ENCODE measurements at places on chromosomes 2 and 18.

GRCh38 chr18:7333025-7333562, 102.2 kb downstream of the LRRC30 start:
- no peak for DNase-seq

GRCh38 chr2:85503168-85503850, 35.7 kb upstream of the MAT2A start:
- DNase-seq, result no peak

GRCh38 chr2:119856469-119856901, 96.8 kb downstream of the PTPN4 start:
- DNase-seq, result no peak

DNA sequence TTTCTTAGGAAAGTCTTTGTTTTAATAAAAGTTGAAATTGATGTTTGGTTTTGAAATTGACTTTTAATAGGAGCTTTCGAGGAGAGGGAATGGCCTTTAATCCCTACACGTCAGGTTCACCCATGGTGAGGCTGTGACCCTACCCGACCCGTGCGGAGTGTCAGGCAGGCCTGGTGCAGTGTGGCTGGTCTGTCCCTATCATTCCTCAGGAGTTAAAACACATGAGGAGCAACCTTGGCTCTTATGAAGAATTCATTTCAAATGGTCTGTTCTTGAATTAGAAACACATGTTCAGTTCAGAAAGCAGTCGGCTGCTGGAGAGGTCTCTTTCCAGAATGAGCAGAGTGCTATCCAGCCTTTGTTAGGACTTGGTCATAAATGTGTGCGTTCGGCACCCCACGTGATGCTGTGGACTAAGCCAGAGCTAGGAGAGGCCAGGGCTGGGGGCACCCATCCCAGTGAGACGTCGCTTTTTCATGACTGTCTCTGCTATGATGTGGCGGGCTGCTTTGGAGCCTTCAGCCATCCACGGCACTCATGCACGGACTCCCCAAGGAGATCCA, 54.7 kb downstream of the EMILIN2 start:
- no peak for DNase-seq

- no peak for DNase-seq
These were observed 7.2 kb upstream of the PROC start for GRCh38 chr2:127410871-127411652.

DNA sequence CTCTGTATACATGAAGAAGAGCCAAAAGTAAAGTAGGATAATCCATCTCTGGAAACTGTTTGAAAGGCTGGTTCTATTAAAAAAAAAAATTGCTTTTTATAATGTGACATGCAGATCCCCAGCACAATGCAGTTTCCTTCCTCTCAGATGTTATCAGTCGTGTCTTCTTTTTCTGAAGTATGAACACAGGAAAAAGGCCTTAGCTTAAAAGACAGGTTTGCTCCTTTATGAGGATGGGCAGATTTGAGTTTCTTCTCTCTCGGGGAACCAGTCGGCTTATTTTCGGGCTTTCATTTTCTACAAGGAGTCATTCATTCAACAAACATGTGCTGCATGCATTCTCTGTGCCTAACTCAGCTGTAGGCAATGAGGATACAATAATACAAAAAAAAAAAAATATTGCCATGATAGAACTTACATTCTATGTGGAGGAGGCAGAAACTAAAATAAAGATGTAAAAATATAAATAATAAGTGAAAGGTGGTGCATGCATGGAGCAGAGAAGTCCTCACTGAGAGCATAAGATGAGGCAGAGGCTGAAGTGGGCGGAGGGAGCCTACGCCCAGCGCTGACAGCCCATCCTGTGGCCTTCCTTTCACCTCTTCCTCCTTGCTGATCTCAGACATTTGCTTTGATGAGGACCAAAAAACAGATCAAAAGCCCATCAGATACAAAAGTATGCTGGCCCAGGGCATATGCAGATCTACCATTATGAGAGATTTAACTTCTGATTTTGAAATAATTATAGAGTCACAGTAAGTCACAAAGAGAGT, at the start of gene CD226:
Gene CD226, minus strand, starts transcription at position 513 of the 773 bp plus-strand sequence. Its CDS starts 467 bp downstream, at position 46.
- no peak for DNase-seq

DNA sequence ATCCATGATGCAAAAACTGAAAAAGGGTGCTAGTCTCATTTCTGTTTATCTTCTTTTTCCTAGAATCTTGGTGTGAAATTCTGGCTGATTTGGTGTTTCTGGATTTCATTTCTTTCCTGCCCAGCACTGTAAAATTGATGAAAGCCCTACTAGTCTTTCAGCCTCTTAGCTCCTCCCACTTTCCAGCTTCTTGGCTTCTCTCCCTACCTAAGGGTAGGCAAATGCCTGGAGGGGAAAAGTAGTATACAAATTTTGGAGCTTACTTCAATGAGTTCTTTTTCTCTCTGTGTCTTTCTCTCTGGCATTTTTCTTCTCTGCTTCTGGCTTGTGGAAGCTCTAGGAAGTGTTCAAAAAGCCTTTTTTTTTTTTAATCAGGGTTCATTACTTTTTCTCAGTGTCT, 160.5 kb downstream of the XIRP2 start:
- no peak for DNase-seq

DNA sequence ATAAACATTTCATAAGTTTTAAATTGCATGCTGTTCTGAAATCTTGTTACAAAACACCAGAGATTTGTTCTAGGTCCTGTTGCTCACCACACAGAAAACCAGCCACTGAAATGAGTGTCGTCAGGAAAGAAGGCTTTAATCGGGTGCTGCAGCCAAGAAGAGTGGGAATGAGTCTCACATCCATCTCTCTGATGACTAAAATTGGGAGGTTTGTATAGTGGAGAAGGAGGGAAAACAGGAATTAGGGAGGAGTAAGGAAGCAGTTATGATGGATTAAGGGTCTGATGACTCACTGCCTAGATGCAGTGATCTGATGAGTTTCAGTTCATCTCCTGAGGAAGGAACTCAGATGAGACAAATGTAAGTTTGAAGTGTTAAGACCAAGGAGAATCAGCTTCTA, 42.1 kb upstream of the GPR39 start:
- no peak for DNase-seq

DNA sequence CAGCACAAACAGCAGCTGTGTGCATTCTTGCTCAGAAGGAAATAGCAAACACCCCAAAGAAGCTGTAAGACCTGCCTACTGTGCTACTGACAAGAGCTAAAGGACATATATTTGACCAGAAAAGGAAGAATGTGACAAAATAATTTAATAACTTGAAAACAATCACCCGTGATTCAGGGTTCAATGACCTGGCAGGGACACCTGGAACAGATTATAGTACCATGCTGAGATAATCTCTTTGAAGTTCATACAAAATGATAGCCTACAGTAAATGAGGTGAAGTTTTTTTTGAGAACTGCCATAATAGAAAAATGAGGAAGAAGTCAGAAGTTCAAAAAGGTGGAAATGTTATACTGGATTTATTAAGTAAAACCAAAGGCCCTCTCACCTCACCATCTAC, 324.8 kb upstream of the GULP1 start:
- DNase-seq, result no peak

- no peak for DNase-seq
These were observed 19.7 kb upstream of the GATA6 start for GRCh38 chr18:22149710-22150109.

DNA sequence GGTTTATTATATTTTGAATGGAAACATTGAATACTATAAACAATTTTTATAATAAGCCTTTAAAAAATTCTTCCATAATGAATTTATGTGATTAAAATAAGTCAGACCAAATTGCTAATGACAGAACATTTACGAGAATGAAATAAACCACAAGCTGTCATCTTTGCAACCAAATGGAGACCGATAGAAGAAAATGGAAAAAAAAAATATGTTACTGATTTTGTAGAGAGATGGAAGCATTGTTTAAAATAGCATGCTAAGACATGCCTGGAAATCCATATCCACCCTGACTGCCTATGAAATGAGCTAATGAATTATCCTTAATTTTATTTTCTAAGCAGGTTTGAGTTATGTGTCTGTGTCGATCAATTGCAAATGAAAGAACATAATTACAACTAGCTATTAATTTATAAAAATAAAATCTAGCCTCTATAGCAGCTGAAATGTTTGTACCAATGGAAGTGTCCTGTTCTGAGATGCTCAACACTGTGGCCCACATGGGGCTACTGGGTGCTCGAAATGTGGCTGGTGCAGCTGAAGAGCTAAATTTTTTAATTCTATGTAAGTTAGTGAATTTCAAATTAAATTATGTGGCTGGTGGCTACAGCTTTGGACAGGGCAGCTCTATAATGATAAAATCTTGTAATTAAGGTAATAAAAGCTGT, 832.8 kb downstream of the RNF144A start:
- DNase-seq, result no peak

DNA sequence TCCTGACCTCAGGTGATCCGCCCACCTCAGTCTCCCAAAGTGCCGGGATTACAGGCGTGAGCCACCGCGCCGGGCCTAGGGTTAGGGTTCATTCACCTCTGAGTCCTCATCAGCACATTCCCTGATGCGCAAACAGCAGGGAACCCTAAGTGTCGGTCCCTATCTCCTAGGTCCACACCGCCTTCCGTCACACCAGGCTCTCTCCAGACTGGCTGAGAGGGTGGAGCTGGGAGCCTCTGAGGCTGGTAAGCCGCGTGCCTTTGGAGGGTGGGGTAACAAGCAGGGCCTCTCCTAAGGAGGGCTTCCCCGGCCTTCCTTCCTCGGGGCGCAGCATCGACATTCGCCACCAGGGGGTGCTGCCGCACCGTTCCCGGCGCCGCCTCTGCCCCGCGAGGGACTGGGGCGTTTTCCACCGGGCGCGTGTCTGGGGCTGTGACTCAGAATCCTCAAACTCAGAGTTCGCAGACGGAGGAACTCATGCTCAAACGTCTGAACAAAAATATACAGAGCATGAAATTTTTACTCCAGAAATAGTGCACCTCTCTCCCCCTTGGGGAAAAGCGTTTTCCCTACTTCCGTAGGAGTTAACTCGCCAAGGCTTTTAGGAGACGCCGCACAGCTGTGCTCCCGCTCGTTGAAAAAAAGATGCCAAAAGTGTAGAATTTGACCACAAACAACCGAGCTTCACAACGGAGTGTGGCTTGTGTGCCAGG, 63.9 kb upstream of the ASAP2 start:
- DNase-seq, result peak; percentile 90

DNA sequence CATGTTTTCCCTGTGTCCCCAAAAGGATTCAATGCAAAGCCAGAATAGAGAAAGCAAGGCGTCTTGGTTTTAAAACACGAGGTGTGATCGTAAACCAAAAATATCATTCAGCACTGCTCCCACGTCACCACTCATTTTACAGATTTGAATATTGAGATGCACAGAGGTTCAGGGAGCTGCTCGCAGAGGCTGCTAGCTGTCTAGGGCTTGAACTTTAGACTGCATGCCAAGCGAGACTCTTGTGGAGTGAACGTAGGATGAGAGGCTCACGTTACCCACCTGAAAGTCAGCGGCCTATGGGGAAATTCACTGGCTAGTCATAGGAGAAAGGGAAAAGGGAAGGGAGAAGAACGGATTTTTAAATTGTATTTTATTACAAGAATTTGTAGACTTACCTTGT, 130.1 kb downstream of the MBP start:
- no peak for DNase-seq

GRCh38 chr2:109402180-109402579, 211.6 kb downstream of the SEPTIN10 start:
- no peak for DNase-seq

- DNase-seq, result no peak
These were observed 279.0 kb downstream of the SRBD1 start for GRCh38 chr2:45332094-45332493.

DNA sequence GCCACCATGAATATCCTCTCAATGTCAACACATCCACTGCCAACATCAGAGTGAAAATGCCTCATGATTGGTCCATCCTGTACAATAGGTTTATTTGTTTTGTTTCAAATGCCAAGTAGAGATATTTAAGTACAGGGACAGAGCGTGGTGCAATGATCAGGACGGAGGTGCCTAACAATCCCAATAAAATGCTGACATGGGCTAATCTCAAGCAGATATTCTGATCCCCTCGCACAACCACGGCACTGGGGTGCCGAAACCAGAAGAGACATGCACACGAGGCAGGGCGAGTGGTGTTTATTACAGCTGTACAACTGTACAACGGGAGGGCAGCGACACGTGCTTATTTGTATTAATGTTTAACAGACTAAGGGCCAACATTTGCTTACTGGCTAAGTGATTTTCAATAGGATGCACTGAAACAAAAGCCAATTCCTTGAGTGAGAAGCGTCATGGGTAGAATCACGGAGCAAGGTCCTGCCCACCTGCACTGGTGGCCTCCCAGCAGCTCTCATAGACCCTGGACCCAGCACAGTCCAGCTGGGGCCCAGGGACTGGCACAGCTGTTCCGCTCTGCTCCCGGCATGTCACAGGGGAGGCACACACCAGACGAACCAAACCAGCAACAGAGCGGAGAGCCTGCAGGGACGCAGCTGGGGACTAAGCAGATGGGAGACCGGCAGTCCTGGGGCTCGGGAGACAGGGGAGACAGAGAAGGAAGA, 101.4 kb downstream of the HDAC4 start:
- no peak for DNase-seq

GRCh38 chr2:9975805-9976447, 24.4 kb downstream of the GRHL1 start:
- DNase-seq, result peak; percentile 29

DNA sequence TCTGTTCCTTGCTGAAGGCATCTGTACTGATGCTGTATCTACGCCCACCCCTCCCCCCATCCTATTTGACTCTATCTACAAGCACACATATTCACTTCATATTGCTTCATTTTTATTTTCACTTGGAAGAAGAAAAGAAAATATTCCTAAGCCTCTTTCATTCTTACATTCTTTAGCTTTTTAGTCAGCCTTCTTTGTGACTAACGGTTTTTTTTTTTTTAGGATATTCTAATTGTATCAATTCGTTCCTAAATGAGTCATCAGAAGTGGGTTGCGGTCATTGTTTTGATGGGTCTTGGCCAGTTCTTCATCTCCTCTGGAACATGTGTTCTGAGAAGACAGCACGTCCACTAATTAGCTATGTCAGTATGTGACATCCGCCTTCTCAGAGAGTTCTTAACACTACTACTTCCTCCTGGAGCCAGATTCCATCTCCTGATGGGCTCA, 88.7 kb downstream of the MYO1B start:
- no peak for DNase-seq

- no peak for DNase-seq
These were observed 97.0 kb downstream of the KYNU start for GRCh38 chr2:142974288-142975024.

- no peak for DNase-seq
These were observed 25.9 kb downstream of the CCDC85A start for GRCh38 chr2:56209701-56210100.

DNA sequence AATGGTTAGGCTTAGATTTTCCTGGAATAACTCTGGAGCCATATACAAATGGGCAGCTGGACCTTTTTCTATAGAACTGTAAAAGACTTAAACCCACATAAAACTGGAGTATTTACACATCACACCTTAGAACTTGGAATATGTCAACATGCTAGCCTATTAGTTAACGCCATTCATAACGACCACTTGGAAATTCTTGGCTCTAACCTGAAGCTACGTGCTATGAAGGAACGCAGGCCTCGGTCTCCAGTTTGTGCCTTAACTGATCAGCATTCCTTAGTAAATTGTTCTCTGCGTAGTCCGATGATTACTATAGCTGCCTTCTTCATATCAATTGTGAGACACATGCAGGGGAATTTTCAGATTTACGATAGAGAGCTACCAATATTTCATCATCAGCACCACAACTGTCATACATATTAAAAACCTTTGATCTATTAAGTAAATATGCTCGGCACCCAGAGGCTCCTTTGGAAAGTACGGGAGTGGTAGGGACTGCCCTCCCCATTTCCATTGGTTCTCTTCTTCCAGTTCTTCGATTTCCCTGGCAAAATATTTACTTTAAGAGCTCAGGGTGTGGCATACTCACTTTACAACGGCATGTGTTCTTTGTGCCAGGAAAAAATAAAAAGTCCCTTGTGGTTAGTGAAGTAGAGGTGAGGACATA, 17.5 kb upstream of the CCL20 start:
- no peak for DNase-seq
